Endodermal cell (in vitro differentiated cells): ENCODE measurements at places on chromosomes 6 and 20. TPM values are rescaled to one million over a fixed set of nuclear protein-coding genes. Genes with fewer than 3 reads are reported as not detected.

DNA sequence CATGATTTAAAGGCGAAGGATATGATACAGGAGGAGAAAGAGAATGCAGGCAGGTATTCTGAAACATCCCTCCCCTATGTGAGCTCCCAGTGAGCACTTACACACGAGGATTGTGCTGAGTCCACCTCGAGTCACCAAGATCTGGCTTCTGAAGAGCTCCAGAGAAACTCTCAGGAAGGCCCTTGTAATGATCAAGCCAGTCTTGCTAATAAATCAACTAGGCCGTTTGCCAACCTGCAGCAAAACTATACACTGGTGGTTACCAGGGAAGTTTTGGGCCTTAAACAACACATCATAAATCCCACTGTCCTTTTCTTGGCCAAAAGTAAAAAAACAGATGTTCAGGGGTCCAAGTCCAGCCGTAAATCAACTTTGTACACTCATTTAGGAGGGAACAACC lies 79.2 kb downstream of the STXBP5 start:
- H3K36me3 ChIP-seq: peaks cover 40% of the 10 kb centered on the region
- H3K4me3 ChIP-seq: no peak overlapping the region
- no peaks in the 10 kb centered on the region for H3K27me3 ChIP-seq
- no peaks in the 10 kb centered on the region for H3K4me1 ChIP-seq

- no peak overlapping the region for H3K27ac ChIP-seq
- DNase-seq: no peak
- no peak overlapping the region for H3K4me3 ChIP-seq
- no peaks in the 10 kb centered on the region for H3K4me1 ChIP-seq
- H3K27me3 ChIP-seq: peaks cover 8% of the 10 kb centered on the region
- no peaks in the 10 kb centered on the region for H3K36me3 ChIP-seq
These were observed 28.1 kb upstream of the TXNDC5 start for GRCh38 chr6:7938562-7939183.

The E2F3 gene
- 38.2 and 40.1 TPM in 2 replicates for total RNA-seq

- H3K4me1 ChIP-seq: no peaks in the 10 kb centered on the region
- H3K27ac ChIP-seq: no peak overlapping the region
- no peaks in the 10 kb centered on the region for H3K27me3 ChIP-seq
- no peaks in the 10 kb centered on the region for H3K36me3 ChIP-seq
- no peak overlapping the region for H3K4me3 ChIP-seq
These were observed 116.1 kb upstream of the CCN2 start for GRCh38 chr6:132067286-132067685.

DNA sequence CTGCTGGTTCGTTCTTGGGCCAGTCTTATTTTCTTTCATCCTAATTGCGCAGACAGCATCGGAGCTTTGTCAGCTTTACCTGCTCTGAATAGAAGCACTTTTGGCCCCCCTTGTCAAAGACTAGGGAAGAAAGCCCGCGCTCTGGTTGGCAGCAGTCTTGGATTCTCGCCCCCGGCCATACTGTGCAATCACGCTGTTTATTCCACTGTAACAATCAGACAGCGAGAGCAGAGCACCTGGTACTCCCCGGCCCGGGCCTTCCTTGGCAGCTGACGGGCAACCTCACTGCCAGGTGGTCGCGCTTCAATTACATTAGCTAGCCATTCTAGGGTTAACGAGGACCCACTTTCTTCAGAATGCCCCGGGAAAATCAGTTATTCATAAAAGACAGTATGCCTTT lies 72.6 kb downstream of the INSM1 start:
- H3K27me3 ChIP-seq: no peaks in the 10 kb centered on the region
- H3K4me3 ChIP-seq: no peak overlapping the region
- DNase-seq: no peak
- no peaks in the 10 kb centered on the region for H3K36me3 ChIP-seq
- H3K4me1 ChIP-seq: no peaks in the 10 kb centered on the region

DNA sequence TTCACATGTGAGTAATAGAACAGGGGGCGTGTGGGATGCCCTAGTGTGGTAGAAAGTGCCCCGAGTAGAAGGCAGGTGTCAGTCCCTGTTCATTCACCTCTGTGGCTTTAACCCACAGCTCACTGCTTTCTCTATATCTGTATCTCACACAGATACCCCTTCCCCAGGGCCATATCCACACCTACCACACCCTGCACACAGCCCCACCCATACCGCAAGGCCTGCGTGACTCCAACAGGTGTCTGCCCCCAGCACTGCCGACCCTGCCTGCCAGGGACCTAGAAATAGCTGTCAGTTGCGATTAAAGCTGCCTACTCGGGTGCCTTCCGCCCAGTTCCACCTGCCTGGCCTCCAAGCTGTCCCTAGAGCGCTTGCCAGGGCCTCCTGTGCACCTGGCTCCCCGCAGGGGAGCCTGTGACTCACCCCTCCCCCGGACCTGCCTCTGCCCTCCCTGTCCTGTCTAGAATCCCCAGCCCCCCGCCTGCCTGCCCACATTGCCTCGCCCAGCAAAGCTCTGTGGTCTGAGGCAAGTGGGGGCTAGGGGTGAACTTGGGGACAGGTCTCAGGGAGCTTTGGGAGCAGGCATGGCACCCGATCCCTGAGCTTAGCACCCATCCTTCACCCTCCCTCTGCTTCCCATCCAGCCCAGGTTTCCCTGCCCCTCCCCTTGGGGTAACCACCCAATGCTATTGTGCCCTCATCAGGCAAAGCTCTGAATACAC lies 38.3 kb upstream of the ID1 start:
- peak; percentile 80 for DNase-seq
- H3K27me3 ChIP-seq: no peaks in the 10 kb centered on the region
- H3K4me1 ChIP-seq: peaks cover 9% of the 10 kb centered on the region
- H3K36me3 ChIP-seq: peaks cover 55% of the 10 kb centered on the region
- H3K4me3 ChIP-seq: no peak overlapping the region
- no peak overlapping the region for H3K27ac ChIP-seq

The HLA-DOA gene
- total RNA-seq: 9.2 to 10.6 TPM (median 10.5 TPM) in 3 replicates

The SERPINB6 gene
- total RNA-seq: 147 to 245 TPM (median 150 TPM) in 3 replicates

DNA sequence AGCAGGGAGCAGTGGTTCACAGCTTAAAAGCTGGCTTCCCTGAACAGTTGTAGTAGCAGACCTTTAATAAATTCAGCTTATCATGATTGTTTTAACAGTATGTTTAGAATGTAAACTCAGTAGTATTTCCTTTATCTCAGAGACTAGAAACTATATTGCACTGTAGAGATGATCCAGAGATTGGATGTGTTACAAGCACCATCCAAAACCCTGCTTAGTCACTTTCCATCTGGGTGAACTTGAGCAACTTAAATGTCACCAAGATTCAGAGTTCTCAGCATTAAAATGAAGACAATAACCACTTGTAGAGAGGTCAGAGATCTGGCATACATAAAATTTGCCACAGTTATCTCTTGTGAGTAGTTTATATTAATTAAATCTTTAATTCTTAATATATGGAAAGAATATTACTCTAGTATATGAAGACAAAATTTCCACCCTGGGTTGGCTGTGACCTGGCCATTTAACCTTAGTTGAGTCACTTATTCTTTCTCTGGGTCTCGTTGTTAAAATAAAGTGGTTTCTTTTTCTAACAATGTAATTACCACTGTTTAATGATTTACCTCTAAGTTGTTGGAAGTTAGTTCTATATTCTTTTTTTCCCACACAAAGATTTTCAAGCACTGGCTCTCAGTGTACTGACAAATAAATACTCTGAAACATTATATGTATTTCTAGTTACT lies 239.2 kb upstream of the FKBP1C start:
- H3K36me3 ChIP-seq: no peaks in the 10 kb centered on the region
- no peak overlapping the region for H3K27ac ChIP-seq
- no peak for DNase-seq
- H3K4me1 ChIP-seq: no peaks in the 10 kb centered on the region
- no peaks in the 10 kb centered on the region for H3K27me3 ChIP-seq

DNA sequence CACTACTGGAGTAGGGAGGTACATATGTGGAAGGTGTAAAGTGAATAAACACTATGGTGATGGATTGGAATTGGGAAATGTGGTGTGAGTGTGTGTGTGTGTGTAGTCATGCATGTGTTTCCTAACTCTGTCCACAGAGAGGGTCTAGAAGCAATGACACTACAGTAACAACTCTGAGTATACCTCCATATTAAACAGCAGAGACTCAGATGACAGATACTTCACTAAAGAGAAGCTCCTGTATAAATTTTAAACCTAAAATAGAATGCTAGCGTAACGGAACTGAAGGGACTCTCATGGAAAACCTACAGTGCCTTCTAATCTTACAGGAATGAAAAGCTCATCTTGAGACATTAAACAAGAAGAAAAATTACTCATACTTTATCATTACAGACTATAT lies 150.5 kb downstream of the SLC16A10 start:
- no peak for DNase-seq
- H3K4me3 ChIP-seq: no peak overlapping the region
- H3K4me1 ChIP-seq: no peaks in the 10 kb centered on the region
- H3K27me3 ChIP-seq: no peaks in the 10 kb centered on the region
- H3K27ac ChIP-seq: no peak overlapping the region

GRCh38 chr20:53910351-53911002 lies 159.9 kb downstream of the BCAS1 start:
- H3K36me3 ChIP-seq: no peaks in the 10 kb centered on the region
- H3K4me1 ChIP-seq: peaks cover 8% of the 10 kb centered on the region
- no peaks in the 10 kb centered on the region for H3K27me3 ChIP-seq
- no peak overlapping the region for H3K4me3 ChIP-seq

DNA sequence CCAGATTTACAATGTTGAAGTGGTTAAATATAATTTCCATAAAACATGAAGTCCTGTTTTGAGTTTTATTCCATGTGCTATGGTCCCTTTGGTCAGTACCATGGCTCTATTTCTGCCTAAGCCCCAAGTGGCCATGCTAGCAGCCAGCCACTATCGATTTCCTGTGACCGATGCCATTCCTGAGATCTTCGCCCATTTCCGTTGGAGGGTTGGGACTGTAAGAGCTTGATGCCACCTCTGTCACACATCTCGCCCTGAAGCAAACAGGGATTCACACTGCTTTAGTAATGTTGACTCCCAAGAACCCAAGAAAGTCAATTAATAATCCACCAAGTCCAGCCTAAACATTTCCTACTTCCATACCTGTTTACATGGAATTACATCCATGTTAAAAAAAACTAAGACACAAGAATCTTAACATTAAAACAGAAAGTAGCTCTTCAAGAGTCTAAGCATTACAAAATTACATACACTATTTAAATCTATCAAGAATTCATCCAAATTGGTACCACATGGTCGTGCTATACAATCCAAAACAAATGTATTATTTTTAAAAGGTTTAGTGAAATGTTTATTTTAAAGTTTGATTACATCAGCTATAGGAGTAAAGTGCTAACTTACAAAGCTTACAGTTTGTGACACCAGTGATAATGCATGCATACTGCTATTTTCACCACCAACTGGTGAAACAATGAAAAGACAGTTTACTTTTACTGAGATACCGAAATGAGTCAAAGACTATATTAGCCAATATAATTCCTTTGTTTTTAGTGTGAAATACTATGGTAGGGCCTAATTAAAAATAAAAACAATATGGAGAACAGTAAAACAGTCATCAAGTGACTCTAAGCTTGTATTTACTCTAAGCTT lies 2.5 kb downstream of the RBM39 start:
- peaks cover 61% of the 10 kb centered on the region for H3K36me3 ChIP-seq
- H3K27ac ChIP-seq: no peak overlapping the region
- H3K27me3 ChIP-seq: no peaks in the 10 kb centered on the region
- no peaks in the 10 kb centered on the region for H3K4me1 ChIP-seq
- H3K4me3 ChIP-seq: peak overlapping the region; percentile 99

GRCh38 chr20:41819436-41819835 lies 201.3 kb upstream of the CHD6 start:
- H3K27ac ChIP-seq: no peak overlapping the region
- no peak overlapping the region for H3K4me3 ChIP-seq
- DNase-seq: no peak
- no peaks in the 10 kb centered on the region for H3K4me1 ChIP-seq

GRCh38 chr6:6993503-6994237 lies 114.1 kb upstream of the RREB1 start:
- DNase-seq: no peak
- H3K27me3 ChIP-seq: peaks cover 10% of the 10 kb centered on the region
- H3K4me1 ChIP-seq: no peaks in the 10 kb centered on the region
- H3K36me3 ChIP-seq: no peaks in the 10 kb centered on the region
- H3K4me3 ChIP-seq: no peak overlapping the region

- H3K36me3 ChIP-seq: no peaks in the 10 kb centered on the region
- H3K4me1 ChIP-seq: no peaks in the 10 kb centered on the region
- H3K27ac ChIP-seq: no peak overlapping the region
These were observed 303.4 kb upstream of the EXOC2 start for GRCh38 chr6:996271-996852.

The MACROD2 gene
- 3.6 to 4.8 TPM (median 3.9 TPM) in 3 replicates for total RNA-seq

The CD93 gene
- not detected in 3 replicates for total RNA-seq

DNA sequence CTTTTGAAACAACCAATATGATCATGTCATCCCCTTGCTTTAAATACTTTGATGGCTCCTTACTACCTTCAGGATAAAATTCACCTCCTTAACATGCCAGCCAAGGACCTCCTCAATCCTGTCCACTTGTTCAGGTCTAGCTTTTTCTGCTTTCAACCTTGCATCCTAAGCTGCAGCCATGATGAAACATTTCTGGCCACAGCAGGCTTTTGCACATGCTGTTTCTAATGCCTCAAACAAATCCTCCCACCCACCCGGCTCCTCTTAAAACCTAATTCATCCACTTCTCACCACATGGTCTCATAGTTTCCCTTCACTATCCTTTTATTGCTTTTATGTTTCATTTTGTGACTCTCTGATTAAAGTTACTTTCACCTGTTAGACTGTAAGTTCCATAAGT lies 124.6 kb downstream of the MYB start:
- no peak overlapping the region for H3K27ac ChIP-seq
- H3K27me3 ChIP-seq: no peaks in the 10 kb centered on the region
- DNase-seq: no peak
- H3K36me3 ChIP-seq: no peaks in the 10 kb centered on the region
- no peaks in the 10 kb centered on the region for H3K4me1 ChIP-seq

GRCh38 chr6:139204978-139205377 lies 70.1 kb downstream of the HECA start:
- no peaks in the 10 kb centered on the region for H3K27me3 ChIP-seq
- no peak overlapping the region for H3K4me3 ChIP-seq
- H3K4me1 ChIP-seq: no peaks in the 10 kb centered on the region
- no peaks in the 10 kb centered on the region for H3K36me3 ChIP-seq
- no peak overlapping the region for H3K27ac ChIP-seq
- no peak for DNase-seq

The TNNC2 gene
- 0.51 to 0.78 TPM (median 0.54 TPM) in 3 replicates for total RNA-seq

DNA sequence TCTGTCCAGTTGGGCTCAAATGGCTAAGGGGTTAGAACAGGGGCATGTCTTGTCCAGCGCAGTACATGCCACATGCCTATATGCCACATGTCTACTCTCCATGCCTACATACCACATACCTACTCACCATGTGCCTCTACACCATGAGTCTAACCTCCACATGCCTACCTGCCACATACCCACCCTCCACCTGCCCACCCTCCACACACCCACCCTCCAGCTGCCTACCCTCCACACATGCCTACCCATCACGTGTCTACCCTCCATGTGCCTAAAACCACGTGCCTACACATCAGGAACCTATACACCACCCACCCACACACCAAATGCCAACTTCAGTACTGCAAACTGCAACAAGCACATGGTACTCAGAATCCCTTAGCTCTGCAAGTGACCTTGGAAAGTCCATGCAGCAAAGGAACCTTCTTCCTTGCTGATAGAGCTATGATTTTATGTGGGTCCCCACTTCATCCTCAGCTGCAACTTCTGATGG lies 113.0 kb upstream of the CST7 start:
- no peaks in the 10 kb centered on the region for H3K27me3 ChIP-seq
- H3K4me1 ChIP-seq: peaks cover 15% of the 10 kb centered on the region
- no peak for DNase-seq
- no peak overlapping the region for H3K27ac ChIP-seq
- no peak overlapping the region for H3K4me3 ChIP-seq

- no peaks in the 10 kb centered on the region for H3K4me1 ChIP-seq
- no peak overlapping the region for H3K27ac ChIP-seq
- H3K27me3 ChIP-seq: no peaks in the 10 kb centered on the region
- no peak for DNase-seq
- no peak overlapping the region for H3K4me3 ChIP-seq
These were observed 117.0 kb downstream of the BMP5 start for GRCh38 chr6:55758156-55758937.
